Neural crest cell (in vitro differentiated cells): ENCODE measurements at places on chromosomes 2 and 18.

- DNase-seq: peak; percentile 53
Measured at GRCh38 chr2:96527286-96528005, 9.1 kb upstream of the ARID5A start.

GRCh38 chr18:44741085-44741484 lies 60.4 kb downstream of the SETBP1 start:
- no peak for DNase-seq

GRCh38 chr18:67845035-67845434 lies 328.5 kb upstream of the DSEL start:
- no peak for DNase-seq

- no peak for DNase-seq
Measured at GRCh38 chr18:45111502-45111848, 430.8 kb downstream of the SETBP1 start.

DNA sequence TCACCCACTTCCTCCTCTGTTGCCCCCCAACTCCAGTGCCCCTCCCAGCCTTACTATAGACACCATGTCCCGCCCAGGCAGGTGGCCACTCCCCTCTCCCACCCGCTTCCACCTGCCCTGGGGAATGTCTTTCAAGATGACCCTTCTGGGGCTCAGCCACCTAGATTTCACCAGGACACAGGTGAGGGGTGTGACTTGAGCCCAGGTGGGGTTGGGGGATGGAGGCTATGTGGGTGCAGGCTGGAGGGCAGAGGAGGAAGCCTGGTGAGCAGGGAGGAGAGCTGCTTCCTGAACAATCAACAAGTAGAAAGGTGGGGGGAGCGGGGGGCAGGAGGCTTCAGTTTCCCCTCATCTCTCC lies 8.7 kb downstream of the ADRA2B start:
- DNase-seq: no peak

- no peak for DNase-seq
Measured at GRCh38 chr2:197010200-197011020, 83.9 kb upstream of the PGAP1 start.

DNA sequence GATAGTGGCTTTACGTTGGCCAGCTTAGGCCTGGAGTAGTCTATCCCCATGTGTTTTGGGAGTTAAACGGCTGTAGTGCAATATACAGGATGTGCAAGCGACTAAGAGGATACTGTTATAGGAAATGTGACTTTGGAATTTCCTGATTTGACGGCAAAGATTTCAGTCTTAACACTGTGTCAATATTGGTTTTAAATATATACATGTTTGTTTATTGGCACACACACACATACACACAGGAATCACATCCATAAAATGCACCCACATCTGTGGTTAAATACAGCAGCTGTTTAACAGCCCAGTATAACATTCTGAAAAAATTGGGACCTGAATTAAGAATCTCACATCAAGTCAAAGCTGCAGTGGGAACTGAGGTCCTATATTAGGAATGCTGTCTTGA lies 347.1 kb downstream of the TXNL1 start:
- DNase-seq: no peak

- DNase-seq: no peak
Measured at GRCh38 chr2:10467401-10467800, 19.3 kb upstream of the ODC1 start.

DNA sequence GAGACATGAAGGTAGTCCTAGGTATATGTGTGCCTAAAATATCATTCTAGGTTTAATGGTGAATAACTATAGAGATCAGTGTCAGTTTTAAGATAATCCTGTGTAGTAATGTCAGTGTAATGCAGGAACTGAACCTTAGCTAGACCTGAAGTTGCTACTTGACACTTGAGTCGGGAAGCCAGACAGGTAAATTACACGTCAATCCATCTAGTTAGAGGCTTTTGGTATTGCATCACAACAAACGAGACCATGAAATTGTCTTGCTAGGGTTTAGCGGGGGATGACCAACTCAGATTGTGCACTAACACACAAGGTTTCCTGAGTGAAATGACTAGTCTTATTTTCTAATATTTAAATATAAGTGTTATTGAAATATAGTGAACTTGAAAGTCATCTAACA lies 2.0 kb downstream of the YPEL5 start:
- no peak for DNase-seq

DNA sequence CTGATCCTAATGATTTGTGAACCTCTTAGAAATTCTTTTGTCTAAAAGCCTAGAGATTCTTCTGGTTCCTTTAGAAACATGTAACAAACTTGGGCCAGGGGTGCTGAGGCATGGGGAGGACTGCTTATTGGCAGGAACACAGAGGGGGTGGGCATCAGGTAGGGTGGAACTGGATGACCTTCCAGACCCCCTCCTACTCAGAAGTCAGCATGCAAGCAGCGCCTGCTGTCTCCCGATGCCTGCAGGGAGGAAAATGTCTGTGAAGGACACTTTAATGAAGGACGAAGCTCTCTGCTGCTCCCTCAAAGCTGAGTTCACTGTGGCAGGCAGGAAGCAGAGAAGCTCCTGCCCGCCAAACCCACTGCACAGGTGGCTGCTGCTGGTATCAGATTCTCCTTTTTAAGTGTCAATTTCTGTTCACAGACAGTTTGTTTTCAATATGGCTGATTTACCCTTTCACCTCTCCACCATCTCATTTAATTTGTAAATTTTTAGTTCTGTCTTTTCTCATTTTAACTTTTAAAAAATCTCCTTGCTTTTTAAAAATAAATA lies 19.4 kb downstream of the COA5 start:
- DNase-seq: no peak
